ENCODE measurements at places on chromosomes 1 and 21. TPM values are rescaled to one million over a fixed set of nuclear protein-coding genes. Genes with fewer than 3 reads are reported as not detected.

HP1BP3 gene
- total RNA-seq = 157 TPM

NTNG1 gene
- 0.32 TPM for total RNA-seq

IVL gene
- not detected for total RNA-seq

DENND2C gene
- 0.49 TPM for total RNA-seq

FAM229A gene
- 0.65 TPM for total RNA-seq

TIE1 gene
- 1,208 TPM for total RNA-seq

Measured in bladder microvascular endothelial cell (primary cell).